RPMI8226 (cell line): ENCODE measurements at places on chromosomes 5 and 9.

GRCh38 chr9:137738703-137739102, 119.9 kb downstream of the EHMT1 start:
- DNase-seq = no peak

GRCh38 chr9:15697446-15697851, 144.6 kb downstream of the CCDC171 start:
- no peak for DNase-seq

GRCh38 chr5:122500245-122501088, 188.4 kb downstream of the SNCAIP start:
- DNase-seq = peak; percentile 48

GRCh38 chr5:147639321-147639720, 129.5 kb upstream of the DPYSL3 start:
- DNase-seq = no peak

GRCh38 chr5:141534492-141535213, 45.8 kb downstream of the PCDHGC5 start:
- DNase-seq = no peak

DNA sequence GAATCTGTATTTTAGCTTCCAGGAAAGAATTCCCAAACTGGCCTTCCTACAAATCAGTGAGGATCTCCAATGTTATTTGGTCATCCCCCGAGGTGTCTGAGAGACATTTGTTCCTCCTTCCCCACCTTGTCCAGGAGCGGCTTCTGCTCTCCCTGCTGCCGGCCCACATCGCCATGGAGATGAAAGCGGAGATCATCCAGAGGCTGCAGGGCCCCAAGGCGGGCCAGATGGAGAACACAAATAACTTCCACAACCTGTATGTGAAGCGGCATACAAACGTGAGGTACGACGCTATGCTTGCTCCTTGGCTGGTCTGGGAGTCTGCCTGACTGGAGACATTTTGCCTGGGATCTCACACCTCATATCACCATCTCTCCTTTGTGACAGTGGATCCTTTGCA, 160.4 kb downstream of the CFAP90 start:
- DNase-seq = no peak

- no peak for DNase-seq
Observed at GRCh38 chr5:96742538-96742937, 65.2 kb downstream of the ERAP1 start.

GRCh38 chr9:136562746-136563495, 17.1 kb upstream of the NOTCH1 start:
- DNase-seq = no peak

GRCh38 chr5:116669261-116670031, 94.8 kb upstream of the SEMA6A start:
- DNase-seq = no peak

GRCh38 chr5:90264689-90265544, 144.6 kb downstream of the CETN3 start:
- DNase-seq = peak; percentile 78

- peak; percentile 49 for DNase-seq
Observed at GRCh38 chr5:1343315-1343751, 1.6 kb downstream of the CLPTM1L start.
